CD4-positive, alpha-beta T cell treated with Interferon alpha-2 for 1 hour (primary cell): ENCODE measurements at places on chromosomes 2 and 18.
A peak's percentile ranks its signal among the peaks of the same experiment; 100 is the strongest.

DNA sequence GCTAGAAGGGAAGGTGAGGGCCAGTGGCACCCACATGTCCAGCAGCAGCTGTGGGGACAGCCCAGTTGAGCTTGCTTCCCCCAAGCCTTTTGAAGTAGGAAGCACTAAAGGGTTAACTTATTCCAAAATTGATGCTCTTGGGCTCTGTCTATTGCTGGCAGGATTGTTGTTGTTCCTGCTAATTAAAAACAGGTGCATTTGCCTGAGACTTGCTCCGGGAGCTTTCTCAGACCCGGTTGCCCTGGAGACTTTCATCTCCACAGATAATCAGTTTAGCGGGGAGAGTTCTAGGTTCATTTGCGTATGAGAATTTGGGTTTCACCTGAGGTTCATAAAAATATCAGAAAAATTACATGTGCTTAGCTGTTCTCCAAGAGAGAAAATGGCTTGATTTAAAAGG, 277.3 kb downstream of the LRATD1 start:
- no peak for DNase-seq

GRCh38 chr2:69947325-69947931, 14.0 kb downstream of the ASPRV1 start:
- no peak for DNase-seq

GRCh38 chr2:190466819-190467446, 58.8 kb downstream of the MFSD6 start:
- no peak for DNase-seq

DNA sequence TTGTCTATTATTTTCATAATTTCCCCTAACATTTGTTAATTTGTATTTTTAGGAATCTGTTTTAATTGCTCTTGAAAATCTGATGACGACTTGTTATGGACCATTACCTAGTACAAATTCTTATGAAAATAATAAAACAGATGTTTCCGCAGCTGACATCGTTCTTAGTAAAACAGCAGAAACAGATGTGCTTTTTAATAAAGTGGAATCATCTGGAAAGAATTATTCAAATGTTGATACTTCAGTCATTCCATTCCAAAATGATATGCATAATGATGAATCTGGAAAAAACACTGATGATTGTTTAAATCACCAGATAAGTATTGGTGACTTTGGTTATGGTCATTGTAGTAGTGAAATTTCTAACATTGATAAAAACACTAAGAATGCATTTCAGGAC, 69.9 kb downstream of the PMS1 start:
- DNase-seq = no peak

DNA sequence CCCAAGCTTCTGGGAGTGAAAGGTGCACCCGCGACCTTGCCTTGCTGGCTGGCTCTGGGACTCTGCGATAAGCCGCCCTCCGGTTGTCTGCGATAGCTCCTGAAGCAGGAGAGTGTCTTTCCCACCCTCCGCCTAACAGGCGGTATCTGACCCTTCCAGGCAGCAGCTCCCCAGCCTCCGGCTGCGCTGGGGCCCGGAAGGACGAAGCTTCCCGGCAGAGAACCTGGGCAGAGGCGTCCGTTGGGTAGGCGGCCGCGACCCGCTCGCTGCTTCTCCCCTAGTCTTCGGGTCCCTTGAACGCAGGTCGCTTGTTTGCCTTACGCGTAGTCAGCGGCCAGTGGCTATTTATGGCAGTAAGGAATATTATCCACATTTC, 446 bp upstream of the RHBDD1 start:
- no peak for DNase-seq

DNA sequence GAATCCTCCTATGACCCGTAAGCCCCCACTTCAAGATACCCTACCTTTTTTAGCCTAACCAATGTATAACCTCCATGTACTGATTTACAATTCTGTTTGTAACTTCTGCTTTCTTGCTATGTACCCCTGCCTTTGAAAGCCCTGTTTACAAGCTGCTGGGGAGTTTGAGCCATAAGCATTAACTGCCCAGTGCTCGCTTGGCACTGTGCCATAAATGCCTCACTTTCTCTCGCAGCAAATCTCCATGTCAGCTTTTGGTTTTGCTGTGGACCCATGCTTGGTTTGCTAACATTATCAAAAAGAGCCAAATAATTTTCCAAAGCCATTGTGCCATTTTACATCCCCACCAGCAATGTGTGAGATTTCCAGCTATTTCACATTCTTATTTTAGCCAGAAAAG, 51.8 kb downstream of the TEX51 start:
- DNase-seq = no peak

- DNase-seq = no peak
Observed at GRCh38 chr2:234411793-234412192, 85.1 kb downstream of the ARL4C start.

GRCh38 chr2:190599546-190600220, 49.2 kb upstream of the NAB1 start:
- DNase-seq = no peak

DNA sequence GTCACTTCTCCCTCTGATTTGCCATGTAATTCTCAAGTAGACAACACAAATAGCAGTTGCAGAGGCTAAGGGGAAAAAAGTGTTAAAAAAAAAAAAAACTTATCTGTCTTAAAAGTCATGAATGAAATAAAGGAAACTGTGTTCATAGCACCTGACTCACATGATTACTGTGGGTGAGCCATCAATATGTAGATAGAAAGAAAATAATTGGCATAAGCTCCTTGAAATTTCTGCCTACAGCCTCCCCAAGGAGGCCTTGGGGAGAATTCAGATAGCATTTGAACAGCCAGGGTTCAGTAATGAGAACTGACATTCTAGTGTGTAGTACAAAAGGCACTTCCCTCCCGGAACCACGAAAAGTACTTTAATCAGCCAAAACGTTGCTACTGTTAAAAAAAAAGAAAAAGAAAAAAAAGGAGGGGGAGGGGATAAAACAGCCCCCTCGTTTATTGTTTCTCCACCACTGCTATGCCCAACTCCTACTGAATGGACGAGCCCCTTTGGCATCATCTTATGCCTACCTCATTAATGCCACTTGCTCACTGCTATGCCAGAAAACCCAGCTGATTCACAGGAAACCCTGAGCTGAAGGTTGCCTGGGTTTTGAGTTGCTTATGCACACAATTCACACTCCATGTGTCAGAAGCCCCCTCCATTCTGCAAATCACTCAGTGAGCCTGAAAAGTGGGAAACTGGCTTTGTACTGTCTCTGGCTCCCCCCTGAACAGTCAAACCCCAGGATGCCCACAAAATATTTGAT, 65.5 kb upstream of the KLF7 start:
- no peak for DNase-seq

- DNase-seq = no peak
Observed at GRCh38 chr18:66749481-66750035, 145.7 kb upstream of the CDH19 start.

GRCh38 chr2:70918016-70918415, 17.7 kb upstream of the ATP6V1B1 start:
- DNase-seq = no peak

- DNase-seq = no peak
Observed at GRCh38 chr2:202091476-202091875, 18.4 kb downstream of the KIAA2012 start.

DNA sequence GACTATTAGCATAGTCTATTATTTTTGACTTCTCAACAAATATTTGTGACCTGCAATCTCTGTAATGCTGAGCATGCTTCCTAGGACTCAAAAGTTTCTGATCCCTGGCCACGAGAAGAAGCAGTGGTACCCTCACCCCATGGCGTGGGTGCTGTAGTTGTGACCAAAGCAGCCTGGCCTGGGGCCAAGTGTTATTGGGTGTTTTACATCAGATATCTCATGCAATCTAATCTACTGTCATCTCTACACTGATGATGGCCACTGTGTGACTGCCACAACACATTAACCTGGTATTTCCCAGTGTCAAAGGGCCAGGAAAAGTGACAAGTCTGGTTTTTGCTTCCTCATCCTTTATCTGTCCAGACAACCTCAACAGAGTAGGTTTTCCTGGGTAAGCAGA, 80.8 kb upstream of the WIPF1 start:
- DNase-seq = no peak

- no peak for DNase-seq
Observed at GRCh38 chr18:9053814-9054213, 48.7 kb upstream of the NDUFV2 start.

DNA sequence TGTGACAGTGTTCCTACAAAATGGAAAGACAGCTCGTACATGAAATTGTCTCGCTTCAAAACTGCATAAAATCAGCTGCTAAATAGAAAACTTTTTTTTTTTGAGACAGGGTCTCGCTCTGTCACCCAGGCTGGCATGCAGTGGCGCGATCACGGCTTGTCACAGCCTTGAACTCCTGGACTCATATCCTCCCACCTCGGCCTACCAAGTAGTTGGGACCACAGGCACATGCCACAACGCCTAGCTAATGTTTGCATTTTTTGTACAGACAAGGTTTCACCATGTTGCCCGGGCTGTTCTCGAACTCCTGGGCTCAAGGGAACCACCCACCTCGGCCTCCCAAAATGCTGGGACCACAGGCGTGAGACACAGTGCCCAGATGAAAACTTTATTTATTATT, 3.2 kb downstream of the TXNL4A start:
- DNase-seq = no peak

DNA sequence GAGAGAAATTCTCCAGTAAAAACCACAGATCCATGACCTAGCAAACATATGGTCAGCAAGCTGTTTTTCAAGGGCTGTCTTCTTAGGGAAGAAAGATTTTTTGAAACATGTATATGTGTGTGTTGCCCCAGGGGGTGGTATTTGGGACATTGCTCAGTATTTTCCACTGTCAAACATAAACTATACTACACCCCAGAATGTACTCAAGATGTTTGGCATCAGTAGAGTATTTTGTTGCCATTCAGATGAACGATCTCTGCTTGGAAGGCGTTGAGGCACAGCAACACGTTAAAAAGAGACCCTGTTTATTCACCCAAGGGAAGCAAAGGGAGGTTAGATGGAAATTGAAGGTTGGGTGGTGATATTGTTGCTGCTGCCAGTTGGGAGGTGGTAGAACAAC, 30.0 kb downstream of the EEF1B2 start:
- DNase-seq = no peak

DNA sequence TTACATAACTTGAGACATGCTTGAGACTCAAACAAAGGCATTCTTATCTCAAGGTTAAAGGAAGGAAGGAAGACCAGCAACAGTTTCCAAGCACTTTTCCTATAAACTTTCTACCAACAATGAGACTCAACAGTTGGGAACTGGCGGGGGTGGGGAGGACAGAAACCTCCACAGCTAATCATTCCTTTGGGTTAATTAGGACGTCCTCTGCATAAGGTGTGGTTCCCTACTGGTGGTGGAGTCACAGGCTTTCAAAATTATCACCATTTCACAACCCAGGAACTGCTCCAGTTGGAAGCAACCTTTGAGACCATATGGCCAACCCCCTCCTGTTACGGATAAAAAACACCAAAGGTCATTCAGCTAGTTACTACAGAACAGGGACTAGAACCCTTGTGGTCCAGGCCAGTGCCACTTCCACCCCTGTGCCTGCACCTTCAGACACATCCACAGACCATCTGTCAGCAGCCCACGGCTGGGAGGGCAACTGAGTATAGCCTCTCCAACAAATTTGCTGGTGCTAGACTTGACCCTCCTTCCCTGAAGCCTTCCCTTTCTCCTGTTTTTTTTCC, 30.1 kb upstream of the ATL2 start:
- DNase-seq = no peak

GRCh38 chr2:27264753-27265535, 2.1 kb upstream of the SLC30A3 start:
- DNase-seq = peak; percentile 75

DNA sequence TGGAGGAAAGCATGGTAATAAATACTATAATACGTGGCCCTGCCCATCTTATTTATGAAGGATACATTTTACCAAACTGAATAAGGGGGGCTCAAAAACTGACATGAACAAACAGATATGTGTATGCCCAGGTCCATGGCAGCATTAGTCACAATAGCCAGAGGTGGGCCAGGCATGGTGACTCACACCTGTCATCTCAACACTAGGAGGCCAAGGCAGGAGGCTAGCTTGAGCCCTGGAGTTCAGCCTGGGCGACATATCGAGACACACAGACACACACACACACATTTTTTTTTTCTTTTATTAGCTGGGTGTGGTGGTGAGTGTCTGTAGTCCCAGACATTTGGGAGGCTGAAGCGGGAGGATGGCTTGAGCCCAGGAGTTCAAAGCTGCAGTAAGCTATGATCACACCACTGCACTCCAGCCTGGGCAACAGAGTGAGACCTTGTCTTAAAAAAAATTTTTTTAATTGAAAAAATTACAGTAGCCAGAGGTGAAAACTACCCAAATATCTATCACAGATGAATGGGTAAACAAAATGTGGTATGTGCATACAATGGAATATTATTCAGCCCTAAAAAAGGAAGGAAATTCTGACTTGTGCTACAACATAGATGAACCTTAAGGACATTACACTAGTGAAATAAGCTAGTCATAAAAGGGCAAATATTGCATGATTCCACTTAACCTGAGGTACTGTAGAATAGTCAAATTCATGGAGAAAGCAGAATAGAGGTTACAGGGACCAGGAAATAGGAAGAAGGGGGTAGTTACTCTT, 8.0 kb downstream of the ATP8B1 start:
- no peak for DNase-seq

- peak; percentile 29 for DNase-seq
Observed at GRCh38 chr18:5890331-5891183, 4.8 kb downstream of the TMEM200C start.

DNA sequence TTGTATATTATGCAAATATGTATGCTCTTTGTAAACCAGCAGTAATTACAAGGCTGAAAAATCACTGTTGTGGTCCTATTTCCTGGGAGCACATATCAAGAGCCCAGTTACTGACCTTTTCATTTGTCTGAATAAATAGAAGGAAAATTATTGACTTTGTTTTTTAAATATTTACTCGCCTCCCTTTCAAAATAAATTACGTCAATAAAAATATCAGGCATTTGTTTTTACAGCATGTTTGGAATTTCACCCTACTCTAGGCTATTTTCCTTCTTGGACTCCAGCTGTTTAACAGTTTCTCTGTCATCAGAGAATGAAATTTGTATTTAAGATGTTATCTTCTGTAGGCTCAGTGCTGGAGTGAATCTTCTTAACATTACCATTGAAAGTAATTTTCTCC, 59.9 kb upstream of the LRATD1 start:
- no peak for DNase-seq

- no peak for DNase-seq
Observed at GRCh38 chr18:48422947-48423378, 13.8 kb upstream of the ZBTB7C start.

- peak; percentile 88 for DNase-seq
Observed at GRCh38 chr2:234425639-234426603, 71.0 kb downstream of the ARL4C start.

DNA sequence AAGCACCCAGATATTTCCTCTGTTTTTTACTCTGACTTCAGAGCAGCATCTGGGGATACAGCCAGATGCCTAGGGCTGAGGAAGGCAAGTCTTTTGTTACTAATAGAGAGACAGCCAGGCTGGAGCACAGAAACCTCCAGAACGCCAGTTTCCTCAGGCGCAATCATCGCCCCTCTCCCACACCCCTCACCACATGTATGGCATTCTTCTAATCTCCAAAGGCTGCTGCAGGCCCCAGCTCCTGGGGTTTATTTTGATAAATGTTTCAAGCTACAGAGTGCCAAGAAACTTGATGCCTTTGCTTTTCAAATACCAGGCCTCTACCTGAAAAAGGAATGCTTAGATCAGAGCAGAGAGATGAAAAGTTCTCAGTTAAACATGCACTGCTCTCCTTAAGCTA, 283.6 kb downstream of the RBM43 start:
- DNase-seq = no peak
